ENCODE measurements at places on chromosomes 16 and 17.

DNA sequence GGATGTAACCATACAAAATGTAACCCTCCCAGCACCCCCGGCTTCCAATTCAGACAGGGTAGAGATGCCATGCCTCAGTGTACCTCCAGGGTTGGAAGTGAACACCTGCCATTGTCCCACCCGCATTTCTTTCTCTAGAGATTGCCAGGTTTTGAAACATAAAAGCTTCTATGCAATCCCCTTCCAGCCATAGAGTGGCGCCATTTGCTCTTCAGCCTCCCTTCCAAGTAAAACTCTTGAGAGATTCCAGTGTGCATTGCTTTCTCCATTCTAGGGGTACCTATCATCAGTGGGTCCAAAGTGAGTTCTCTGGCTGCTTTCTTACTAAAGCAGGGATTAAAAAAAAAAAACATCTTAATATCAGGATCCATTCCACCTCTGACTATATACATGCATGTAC, 133.1 kb upstream of the RPL38 start:
- DNase-seq, result no peak

DNA sequence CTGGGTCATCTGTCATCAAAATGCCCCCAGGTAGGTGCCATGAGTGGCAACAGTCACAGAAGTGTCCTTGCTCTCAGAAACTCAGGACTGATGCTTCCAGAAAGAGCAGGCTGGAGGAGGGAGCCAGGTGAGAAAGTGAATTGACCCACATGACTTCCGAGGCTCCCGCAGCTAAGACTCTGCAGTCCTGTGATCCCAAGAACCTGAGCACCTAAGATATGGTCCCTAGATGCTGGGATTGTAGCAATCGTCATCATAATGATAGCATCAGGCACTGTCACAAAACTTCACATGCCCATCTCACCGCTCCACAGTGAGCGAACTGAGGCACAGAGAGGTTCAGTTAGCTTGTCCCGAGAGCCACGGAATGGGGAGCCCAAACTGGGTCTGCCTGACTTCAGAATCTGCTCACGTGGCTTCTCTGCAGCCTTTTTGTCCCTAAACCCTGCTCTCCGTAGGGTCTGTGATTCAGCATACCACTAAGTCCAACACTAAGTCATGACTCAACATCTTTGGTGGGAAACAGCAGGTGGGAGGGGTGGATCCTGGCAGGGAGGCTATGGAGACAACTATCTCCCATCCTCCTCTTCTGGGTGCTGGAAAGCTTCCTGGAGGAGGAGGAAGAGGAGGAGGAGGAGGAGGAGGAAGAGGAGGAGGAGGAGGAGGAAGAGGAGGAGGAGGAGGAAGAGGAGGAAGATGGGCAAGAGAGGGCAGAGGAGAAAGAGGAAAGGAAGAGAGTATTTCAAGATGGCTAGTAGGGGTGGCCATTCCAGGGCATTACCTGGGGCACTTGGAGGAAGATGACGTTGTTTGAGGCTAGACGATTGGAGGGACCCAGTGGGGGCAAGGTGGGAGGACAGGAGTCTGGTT, 55.5 kb upstream of the DLX4 start:
- DNase-seq, result no peak

GRCh38 chr17:42547698-42548069, 5.0 kb upstream of the HSD17B1 start:
- no peak for DNase-seq

- DNase-seq, result no peak
Observed at GRCh38 chr16:4309102-4309832, 6.6 kb upstream of the GLIS2 start.

- DNase-seq, result no peak
Observed at GRCh38 chr17:38597375-38597774, 8.4 kb downstream of the SRCIN1 start.

DNA sequence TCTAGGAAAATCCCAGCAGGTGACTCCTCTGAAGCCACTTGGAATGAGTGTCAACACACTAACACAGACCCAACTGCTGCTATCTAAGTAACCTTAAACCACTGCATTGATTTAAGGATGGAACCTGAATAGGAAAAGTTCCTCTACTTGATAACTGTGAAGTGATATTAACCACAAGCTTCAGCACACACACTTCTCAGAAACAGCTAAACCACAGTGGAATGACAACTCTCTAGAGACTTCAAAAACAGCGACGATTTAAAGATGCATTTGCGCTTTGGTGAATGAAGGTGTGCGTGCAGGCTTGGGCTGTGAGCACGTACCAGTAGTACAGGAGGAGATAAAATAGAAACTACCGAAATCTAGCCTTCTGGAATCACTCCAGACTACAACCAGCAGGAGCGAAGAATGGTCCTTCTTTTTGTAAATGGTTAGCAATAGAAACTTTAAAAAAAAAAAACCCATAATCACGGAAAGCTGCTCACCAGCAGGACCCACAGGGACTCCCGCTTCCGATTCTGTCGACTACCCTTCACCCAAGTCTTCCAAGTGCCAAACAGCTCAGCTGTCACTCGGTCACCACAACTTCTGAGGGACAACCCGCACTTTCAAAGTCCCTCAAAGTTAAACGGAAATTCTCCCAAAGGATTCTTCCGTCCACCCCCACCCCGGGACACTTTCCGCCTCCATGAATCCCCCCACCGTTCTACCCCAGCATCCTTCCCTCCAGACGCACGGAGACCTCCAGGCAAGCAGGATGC, 137.7 kb upstream of the CORO6 start:
- peak; percentile 8 for DNase-seq

- no peak for DNase-seq
Observed at GRCh38 chr16:81505011-81505661, 60.5 kb downstream of the CMIP start.

GRCh38 chr17:44785921-44786320, 27.1 kb downstream of the ADAM11 start:
- DNase-seq, result no peak

DNA sequence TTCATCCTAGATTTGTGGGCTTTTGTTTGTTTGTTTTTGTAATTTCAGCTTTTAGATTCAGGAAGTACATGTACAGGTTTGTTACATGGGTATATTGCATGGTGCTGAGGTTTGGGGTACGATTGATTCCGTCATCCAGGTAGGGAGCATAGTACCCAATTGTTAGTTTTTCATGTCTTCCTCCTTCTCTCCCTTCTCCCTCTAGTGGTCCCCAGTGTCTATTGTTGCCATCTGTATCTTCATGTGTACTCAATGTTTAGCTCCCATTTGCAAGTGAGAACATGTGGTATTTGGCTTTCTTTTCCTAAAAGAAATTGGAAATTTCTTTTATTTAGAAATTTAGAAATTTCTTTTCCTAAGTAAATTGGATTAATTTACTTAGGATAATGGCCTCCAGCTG, 37.1 kb upstream of the BCAS3 start:
- DNase-seq, result peak; percentile 7

GRCh38 chr16:89761304-89761922, 40.1 kb downstream of the ZNF276 start:
- DNase-seq, result no peak

DNA sequence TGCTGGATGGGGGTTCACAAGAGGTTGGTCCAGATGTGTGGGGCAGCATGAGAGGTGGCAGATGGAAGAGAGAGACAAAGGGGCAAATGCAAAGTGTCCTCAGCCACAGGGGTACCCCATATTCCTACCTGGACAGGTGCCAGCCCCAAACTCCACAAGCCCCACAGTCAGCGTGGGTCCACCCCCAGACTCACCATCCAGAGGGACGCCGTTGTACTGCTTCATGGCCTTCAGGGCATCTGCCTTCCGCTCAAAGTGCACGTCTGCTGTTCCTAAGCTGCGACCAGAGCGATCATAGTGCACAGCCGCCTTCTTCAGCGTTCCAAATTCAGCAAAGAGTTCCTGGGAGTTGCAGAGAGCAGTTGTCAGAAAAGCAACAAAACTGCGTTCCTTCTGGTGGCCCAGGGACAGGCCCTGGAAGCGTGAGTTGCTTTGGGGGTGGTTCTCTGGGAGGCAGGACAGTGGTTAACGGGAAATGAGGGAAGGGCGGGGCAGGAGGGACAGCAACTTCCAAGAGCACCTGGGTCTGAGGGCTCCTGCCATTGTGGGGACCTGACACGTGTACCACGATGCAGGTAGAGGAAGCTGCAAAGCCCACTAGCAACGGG, 2.3 kb downstream of the ALYREF start:
- DNase-seq, result peak; percentile 4

DNA sequence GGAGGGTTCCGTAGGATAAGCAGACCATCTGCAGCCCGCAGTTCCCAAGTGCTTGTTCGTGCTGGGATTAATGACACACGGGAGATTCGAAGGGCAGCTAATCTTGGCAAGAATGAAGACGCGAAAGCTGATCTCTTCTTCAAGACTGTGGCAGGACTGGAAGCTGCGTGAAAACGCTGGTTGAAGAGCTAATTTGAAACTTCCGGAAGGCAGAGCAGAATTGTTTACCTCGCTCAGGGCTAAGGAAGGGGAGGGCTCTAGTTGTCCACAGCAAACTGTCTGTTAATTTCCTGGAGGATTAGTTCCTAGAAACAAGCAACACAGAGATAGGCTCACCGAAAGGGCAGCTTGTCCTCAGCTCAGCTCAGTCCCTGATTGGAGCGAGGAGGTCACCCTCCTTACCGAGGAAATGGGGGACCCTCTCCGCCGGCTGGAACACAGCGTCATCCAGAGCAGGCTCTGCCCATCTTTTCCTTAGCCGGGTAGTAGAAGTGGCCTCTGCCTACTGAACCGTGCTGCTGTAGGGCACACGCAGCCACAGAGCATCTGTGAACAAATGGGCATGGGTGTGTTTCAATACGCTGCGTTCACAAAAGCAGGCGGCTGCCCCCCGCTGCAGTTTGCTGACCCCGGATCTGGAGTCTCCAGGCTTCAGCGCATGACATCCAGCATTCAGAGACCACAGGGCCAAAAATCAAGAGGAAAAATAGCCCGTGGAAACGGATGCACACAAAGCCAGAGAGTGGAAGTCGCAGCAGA, 16.7 kb upstream of the BAIAP2 start:
- DNase-seq, result no peak

DNA sequence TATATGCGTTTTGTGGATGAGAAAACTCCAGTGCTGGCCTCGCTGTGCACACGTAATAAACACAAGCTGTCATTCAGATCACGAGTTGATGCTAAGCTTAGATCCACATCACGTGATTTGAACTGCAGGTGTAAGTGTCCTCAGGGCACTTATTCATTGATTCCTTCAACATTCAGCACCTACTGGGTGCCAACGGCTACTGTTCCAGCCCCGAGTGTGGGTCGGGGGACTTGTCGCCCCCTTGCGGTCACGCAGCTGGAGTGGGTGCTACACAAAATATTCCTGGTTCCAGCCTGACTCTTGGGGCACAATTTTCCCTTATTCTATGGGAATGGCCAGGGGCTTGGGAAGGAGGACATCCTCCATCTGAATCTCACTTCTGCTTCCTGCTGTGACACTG, 29.9 kb upstream of the GINS2 start:
- peak; percentile 39 for DNase-seq

DNA sequence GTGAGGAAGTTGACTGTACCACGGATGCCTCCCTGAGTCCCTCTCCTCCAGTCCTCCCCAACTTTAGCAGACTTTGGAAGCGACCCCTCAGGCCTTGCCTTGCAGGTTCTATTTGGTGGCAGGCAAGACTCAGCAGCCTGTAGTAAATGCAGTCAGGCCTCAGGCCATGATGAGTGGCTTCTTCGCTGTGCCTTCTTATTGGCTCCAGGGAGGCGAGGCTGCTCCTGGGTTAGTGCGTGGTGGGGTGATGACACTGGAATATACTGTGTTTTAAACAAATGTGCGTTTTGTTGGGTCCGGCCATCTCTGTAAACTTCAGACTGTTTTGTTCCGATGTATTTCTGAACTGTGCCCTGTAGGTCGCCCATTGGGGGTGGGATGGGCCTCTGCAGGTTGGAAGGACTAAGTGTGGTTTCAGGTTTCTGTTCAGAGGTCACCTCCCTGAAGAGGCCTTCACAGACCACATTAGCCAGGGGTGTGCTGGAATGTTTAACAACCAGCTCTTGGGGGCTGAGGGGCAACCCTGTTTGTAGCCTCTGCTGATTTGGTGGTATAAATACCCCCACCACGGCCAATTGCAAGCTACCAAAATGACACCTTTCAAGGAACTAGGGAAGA, 62.5 kb downstream of the CYLD start:
- DNase-seq, result no peak

DNA sequence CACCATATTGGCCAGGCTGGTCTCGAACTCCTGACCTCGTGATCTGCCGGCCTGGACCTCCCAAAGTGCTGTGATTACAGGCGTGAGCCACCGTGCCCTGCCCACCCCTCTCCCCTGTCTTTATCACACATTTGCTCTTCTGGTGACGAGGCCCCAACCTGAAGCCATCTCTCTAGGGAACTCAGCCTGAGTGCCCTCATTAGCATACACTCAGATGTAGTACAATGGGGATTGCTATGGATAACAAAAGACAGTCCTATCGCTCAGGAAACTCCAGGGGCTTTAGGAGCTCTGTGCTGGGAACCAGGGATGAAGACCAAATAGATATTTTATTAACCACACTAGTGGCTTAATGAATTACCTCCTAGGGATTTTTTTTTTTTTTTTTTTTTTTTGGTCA, 100.7 kb downstream of the MARF1 start:
- no peak for DNase-seq

DNA sequence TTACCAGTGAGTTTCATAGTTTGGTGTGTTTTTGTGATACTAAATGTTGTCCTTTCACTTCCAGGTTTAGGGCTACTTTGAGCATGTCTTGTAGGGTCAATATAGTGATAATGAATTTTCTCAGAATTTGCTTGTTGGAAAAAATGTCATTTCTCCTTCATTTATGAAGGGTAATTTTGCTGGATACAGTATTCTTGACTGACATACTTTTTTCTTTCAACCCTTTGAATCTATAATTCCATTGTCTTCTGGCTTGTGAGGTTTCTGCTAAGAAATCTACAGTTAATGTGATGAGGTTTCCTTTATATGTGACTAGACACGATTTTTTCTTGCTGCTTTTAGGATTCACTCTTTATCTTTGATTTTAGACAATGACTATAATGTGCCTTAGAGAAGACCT, 219.3 kb downstream of the BCAS3 start:
- DNase-seq, result no peak

DNA sequence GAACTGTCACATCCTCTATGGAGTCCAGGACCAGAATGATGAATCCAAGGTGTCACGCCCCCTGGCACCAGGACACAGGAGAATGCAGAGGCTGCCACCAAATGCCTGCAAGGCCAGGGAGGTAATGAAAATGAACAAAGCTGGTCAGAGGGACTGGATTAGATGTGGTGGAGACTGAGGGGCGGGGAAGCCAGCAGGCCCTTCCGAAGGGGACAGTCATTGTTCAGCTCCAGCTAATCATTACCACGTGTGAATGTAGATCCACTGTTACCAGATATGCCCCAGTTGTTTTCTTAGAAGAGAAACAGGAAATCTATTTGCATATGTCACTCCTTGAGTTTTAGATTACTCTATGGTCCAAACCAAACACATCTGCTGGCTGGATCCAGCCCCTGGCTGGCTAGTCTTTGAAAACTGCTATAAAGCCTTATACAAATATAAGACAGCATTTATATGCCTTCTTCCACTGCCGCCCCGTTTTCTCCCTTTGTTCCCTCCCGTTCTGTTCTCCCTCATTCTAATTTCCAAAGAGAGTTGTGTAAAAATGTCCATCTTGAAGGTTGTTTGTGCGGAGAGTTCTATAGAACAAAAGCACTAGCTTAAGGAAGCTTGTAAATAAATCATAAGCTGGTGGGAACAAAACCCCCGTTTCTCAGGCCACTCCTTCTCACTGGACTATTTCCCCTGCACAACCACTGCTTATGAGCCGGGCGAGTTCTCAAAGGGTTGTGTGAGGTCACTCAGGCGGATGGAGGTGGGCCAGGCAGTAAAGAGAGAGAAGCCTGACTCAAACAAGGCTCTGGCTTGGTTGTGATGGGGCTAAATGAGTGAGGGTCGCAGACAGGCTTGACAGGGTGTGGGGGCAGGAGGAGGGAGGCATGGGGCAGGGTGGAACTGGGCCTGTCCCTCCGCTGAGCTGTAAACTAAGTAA, 14.2 kb downstream of the CRYM start:
- DNase-seq, result peak; percentile 48

Data from hepatocyte (in vitro differentiated cells).